ENCODE measurements at places on chromosomes 1 and 21.

- DNase-seq: no peak
These were observed 260.8 kb downstream of the GPATCH2 start for GRCh38 chr1:217369996-217370551.

DNA sequence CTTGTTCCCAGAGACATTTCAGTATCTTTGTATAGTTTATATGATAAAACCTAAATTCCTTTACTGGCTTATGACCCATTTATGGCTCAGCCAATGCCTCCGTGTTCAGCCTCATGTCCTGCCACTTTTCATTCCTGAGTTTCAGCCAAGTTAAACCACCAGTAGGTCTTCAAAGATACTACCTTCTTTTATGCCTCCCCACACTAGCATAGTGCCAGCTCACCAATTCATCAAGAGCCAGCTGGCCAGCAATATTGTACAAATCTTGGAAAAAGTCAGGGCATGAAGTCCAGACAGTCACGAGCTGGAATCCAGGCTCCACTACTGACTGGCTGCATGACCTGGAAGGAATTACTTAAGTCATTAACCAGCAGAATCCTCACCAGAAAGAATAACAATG is 446.0 kb downstream of the GPATCH2 start:
- DNase-seq: no peak

GRCh38 chr21:39576518-39577128 is 36.1 kb upstream of the B3GALT5 start:
- DNase-seq: no peak

- no peak for DNase-seq
These were observed 93.2 kb downstream of the CTH start for GRCh38 chr1:70504176-70504820.

DNA sequence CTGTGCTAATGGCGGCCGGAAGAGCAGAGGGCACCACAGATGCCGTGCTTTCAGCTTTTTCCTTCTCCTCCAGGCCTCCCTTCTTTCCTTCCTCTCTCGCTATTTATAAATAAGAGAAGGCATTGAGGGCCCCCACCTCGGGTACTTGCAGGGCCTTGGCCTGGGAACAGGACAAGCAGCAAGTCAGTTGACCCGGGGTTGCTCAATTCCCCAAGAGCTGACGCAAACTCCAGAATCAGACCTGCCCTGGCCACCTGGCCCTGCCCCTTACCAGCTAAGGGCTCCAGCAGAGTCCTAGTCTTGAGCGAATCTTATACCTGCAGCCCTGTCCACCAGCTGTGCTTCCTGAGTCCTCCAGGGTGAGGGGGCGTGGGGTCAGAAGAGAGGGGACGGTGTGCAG is 13.5 kb downstream of the TNFRSF1B start:
- DNase-seq: no peak

DNA sequence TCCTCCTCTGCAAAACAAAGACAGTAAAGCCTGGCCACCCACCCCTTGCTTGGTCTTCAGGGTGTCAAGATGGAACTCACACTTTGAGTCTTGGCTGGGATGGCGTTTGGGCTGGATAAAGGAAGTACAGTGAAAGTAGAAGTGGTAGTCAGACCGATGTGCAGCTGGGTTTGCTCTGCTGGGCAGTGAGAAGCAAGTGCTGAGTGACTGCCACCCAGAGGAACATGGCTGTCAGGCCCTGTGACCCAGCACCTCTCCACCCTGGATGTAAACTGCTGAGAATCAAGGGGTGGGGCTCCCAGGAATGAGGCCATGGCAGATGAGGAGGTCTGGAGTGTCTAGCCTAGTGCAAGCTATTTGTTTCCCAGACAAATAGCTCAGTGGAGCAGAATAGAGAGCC is 51.2 kb downstream of the POFUT2 start:
- no peak for DNase-seq

- no peak for DNase-seq
These were observed 35.9 kb upstream of the ZFP69B start for GRCh38 chr1:40414331-40414730.

DNA sequence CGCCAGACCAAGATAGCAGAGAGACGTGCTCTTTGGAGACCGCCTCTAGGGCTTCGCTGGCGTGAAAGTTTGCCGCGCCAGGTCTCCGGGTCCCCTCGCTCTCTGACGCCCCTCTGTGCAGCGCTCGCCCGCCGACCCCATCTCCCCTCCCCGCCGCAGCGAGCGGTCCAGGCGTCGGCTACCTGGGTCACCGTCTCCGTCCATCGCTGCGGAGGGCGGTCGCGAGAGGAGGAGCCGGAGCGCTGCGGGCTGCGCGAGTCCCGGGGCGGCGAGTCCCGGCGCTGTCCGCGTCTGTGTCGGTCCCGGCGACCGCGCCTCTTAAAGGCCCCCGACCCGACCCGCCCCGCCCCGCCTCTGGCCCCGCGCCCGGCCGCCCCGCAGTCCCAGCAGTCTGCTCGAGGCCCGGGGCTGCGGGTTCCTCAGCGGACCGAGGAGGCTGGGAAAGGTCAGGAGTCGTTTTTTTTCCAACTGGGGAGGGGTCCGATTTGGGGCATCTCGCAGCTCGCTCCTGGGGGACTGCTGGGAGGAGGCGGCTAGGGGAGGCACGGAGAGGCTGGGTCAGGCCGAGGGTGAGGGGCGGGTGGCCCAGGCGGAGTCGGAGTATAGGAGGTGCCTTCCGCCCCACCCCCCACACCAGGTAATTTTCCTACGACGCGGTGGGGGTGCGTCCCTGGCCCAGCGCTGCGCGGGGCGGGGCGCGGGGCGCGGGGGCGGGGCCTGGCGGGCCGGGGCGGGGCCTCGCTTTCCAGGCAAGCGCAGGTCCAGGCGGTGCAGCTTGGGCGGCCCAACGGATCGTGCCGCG is at the start of the genes FBXO2 and FBXO44:
TSS of gene FBXO2 (minus strand) at position 293 of the 802 bp plus-strand sequence. CDS start at position 204, 89 bp downstream.
TSS of gene FBXO44 (plus strand) at position 741 of the 802 bp plus-strand sequence. CDS start 959 bp downstream, outside the sequence.
- peak; percentile 90 for DNase-seq
